ENCODE measurements at places on chromosomes 1 and 21.

DNA sequence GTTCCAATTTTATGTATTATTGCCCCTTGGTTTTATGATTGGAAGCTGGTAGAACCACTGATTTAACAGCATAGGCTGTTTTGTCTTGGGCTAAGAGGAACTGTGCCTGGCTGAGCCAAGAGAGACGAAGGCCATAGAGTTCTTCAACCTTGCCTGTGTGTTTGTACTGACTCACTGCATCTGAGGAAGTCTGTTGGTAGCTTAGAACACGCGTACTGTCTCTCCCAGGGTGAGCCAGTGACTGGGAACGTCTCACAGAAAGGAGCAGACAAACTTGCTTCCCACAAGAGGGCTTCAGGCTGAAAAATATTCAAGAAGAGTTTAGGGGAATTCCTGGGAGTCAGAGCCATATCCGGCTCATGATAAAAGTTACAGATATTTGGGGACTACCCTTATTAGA lies 14.9 kb downstream of the TMEM51 start:
- no peak for DNase-seq

GRCh38 chr1:101136739-101137138 lies 100.1 kb upstream of the S1PR1 start:
- peak; percentile 39 for DNase-seq

GRCh38 chr1:19254416-19254815 lies 2.8 kb downstream of the MRTO4 start:
- no peak for DNase-seq

- DNase-seq: peak; percentile 17
These were observed 13.2 kb upstream of the PRMT2 start for GRCh38 chr21:46622226-46622625.

DNA sequence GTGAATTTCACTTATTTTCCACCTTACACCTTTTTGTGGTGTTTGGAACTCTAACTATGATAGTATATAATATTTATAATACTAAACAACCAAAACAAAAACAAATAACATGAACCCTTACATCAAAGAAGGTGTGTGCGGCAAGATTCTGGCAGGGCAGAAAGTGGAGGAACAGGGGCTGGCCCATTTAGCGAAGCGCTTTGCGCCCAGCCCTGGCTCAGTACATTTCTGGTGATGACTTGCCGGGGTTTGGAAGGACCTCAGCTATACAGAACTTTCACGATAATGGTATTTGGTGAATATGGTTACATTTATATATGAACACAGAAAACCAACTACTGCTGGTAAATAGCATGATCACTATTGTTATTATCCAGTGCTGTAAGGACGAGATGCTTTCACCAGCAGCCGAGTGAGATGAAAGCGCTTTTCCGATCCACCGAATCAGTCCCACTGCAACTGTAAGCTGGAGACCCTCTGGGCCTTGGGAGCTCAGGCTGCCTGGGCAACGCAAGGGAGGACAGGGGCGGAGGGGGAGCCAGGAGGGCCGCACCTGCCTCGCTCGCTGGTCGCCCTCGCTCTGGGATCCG lies 63.9 kb downstream of the CD247 start:
- DNase-seq: no peak

DNA sequence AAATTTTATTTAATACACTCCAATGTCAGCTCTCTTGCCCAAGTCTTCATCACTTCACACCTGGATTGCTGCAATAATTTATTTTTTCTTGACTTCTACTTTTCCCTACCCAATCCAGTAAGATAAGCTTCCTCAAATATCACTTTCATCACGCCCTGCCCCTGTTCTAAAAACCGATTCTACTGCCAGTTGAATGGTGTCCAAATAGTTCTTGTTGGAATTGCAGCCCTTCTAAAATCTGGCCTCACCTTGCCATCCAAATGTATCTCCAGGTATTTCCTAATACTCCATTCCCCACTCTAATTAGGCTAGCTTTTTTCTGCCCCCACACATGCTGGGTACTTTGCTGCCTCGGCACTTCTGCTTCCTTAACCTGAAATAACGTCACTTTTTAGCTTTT lies 152.5 kb downstream of the HMCN1 start:
- DNase-seq: no peak

GRCh38 chr1:234649432-234650081 lies 39.6 kb upstream of the IRF2BP2 start:
- DNase-seq: no peak

GRCh38 chr1:243432136-243432535 lies 176.3 kb downstream of the SDCCAG8 start:
- no peak for DNase-seq

GRCh38 chr1:199123615-199124014 lies 484.8 kb downstream of the PTPRC start:
- DNase-seq: no peak

DNA sequence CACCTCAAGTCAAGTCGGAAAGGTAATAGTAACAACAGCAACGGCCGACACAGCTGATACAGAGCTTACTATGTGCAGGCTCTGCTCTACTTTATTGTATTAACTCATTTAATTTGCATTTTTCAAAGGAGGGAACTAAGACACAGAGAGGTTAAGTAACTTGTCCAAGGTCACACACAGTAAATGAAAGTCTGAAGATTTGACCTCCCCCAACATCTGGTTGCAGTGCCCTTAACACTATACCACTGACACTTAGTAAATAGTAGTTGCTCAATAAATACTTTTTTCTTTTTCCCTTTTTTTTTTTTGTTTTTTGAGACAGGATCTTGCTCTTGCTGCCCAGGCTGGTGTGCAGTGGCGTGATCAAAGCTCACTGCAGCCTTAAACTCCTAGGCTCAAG lies 39.2 kb downstream of the RAP1GAP start:
- no peak for DNase-seq

GRCh38 chr1:94734963-94735901 lies 84.9 kb upstream of the SLC44A3 start:
- DNase-seq: no peak

DNA sequence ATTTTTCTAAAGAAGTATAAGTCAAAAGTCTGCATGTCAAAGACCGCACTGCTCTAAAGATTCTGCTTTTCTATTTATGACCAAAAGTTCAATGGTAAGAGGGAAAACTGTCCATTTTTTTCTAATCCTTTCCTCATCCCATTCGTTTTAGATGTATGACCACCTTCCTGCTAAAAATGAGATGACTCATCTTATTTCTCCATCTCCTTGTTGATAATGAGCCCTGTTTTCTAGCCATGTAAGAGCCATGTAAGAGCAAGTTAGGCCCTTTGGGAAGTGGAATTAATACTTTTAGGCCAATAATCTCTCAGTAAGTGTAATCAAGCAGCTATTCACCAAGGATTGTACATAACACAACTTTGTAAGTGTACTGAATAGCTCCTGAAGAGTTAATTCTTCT lies 475.6 kb upstream of the B3GALT2 start:
- no peak for DNase-seq

DNA sequence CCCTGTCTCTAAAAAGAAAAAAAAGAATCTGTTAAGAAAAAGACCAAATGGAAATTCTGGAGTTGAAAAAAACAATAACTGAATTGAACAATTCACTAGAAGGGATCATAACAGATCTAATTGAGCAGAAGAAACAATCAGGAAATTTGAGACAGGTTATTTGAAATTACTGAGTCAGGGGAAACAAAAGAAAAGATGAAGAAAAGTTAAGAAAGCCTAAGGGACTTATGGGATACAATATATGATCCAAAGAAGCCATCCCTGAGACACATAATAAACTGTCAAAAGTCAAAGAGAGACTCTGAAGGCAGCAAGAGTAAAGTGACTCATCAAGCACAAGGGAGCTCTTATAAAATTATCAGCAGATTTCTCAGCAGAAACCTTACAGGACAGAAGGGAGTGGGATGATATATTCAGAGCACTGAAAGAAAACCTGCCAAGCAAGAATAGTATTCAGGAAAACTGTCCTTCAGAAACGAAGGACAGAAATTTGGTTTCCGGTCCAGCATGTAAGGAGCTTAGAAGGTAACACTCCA lies 44.5 kb downstream of the SLC2A1 start:
- no peak for DNase-seq

- no peak for DNase-seq
These were observed 21.0 kb upstream of the SLC44A3 start for GRCh38 chr1:94799206-94799605.

GRCh38 chr21:38758501-38759214 lies 47.1 kb upstream of the ETS2 start:
- DNase-seq: no peak

GRCh38 chr1:29698033-29698432 lies 461.7 kb downstream of the PTPRU start:
- no peak for DNase-seq

GRCh38 chr1:64526312-64526711 lies 56.4 kb downstream of the CACHD1 start:
- no peak for DNase-seq

DNA sequence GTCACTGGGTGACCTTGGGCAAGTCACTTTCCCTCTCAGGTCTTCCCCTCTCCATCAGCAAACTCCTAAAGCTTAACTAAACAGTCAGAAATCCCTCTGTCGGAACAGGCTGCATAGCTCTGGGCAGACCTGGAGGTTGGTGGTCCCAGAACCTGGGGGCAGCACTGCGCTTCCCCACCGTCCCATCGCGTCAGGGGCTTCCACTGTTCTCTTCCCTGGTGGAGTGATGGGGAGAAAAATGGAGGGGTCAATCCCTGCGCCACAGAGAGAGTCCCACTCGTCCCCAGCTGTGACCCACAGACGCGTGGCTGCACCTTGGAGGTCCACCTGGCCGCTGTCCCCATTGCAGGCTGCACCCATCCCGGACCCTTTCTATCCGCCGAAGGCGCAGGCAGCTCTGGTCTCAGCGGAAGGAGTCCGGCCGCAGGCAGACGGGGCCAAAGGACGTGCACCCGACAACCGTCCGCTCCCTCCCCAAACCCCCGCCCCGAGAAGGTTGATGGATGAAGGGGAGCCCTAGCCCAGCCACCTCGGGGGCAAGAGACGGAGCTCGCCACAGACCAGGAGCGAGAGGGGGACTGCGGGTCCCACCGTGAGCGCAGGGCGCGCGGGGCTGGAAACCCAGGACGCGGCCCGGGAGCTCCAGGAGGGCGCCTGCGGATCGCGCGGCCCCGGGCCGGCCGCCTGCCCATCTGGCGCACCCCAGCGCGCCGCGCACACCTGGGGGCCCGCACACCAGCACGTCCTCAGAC lies 588 bp upstream of the WNT3A start:
- DNase-seq: no peak

GRCh38 chr1:27566462-27567145 lies 37.3 kb downstream of the AHDC1 start:
- no peak for DNase-seq

GRCh38 chr1:95407131-95407885 lies 173.3 kb downstream of the RWDD3 start:
- no peak for DNase-seq

DNA sequence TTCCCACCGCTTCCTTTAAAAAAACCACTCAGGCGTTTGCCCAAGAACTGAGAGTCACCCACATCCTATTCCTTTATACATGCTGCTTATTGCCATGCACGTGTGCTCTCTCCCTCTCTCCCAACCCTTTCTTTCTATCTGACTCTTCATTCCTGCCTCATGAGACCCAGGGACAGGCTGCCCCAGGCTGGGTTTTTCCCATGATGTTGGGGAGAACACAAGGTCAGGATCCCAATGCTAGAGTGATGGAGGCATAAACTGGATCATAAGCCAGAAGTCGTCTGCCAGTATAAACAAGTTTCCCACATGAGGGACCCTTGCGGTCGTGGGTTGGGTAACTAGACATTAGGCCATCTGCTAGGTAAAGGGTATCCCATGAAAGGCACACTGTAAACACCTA lies 64.9 kb downstream of the CD2 start:
- DNase-seq: no peak

DNA sequence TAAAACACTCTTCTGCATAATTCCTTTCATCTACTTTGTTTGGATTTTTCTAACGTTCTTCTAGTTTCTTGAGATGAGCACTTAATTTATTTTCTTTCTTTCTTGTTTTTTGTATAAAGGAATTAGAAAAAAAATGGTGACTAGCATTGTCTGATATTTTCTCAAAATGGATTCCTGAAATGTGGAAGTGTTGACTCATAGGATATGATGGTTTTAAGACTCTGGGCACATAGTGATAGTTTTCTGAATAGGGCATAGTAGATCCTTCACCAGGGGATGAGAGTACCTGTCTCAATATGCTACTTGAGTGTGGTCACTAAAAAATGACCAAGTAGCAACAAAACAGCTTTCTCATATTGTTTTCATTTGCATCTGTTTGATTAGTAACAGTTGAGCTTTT lies 100.9 kb downstream of the PEX14 start:
- no peak for DNase-seq

- DNase-seq: no peak
These were observed 3.6 kb downstream of the COL9A2 start for GRCh38 chr1:40313329-40313957.

GRCh38 chr1:206713070-206713469 lies 28.4 kb downstream of the MAPKAPK2 start:
- DNase-seq: no peak

DNA sequence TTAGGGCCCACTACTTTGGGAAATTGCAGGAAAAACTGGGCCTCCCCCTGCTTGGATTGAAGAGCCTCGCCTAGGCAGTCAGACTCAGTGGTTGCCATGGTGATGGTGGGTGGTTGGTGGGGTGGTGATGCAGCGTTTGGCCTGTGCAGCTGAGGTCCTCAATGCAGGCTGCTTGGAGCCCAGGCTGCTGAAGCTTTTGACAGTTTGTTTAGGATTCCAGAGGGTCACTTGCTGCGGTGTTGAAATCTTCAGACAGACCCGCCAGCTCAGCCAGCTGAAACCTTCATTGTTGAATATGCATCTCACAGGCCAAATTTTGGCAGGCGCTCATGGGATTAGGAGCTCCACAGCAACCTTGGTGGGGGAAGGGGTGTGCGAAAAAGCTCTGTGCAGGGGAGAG lies 67.9 kb downstream of the CACNA1E start:
- DNase-seq: no peak

- no peak for DNase-seq
These were observed 12.0 kb downstream of the TMEM9 start for GRCh38 chr1:201142011-201142848.

DNA sequence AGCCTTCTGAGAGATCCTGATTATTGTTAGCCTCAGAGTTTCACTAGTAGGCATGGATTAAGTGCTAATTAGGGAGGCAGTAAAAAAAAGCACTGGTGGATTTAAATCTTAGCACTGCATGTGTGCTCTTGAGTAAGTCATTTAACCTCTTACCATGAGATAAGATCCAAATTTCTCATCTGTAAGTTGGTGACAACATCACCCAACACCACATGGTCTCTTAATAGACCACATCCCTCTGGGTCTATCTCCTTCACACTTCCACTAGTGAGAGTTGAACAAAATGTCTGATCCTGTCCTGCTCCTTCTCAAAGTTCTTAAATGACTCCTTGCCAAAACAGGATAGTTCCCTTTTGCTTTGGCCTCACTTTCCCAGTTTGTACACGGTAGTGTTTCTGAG lies 29.5 kb upstream of the DMRTA2 start:
- DNase-seq: no peak

GRCh38 chr1:200478239-200478623 lies 68.4 kb upstream of the ZNF281 start:
- DNase-seq: no peak

DNA sequence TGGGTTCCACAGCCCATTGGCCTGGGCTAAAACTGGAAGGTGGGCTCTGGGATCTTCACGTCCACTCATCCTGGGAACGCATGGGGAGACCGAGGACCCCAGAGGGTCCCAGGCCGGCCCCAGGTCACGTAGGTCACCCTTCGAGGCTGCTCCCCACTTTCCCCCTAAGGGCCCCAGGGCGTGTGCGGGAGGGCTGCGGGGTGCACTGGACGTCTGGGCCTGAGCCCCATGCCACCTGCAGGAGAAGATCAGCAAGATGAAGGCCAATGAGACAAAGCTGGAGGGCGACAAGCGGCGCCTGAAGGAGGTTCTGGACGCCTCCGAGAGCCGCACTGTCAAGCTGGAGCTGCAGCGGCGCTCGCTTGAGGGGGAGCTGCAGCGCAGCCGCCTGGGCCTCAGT lies 12.5 kb downstream of the MFAP2 start:
- no peak for DNase-seq

GRCh38 chr1:19819701-19820100 lies 4.6 kb upstream of the RNF186 start:
- DNase-seq: no peak
